ENCODE measurements at places on chromosomes 6 and 20.

DNA sequence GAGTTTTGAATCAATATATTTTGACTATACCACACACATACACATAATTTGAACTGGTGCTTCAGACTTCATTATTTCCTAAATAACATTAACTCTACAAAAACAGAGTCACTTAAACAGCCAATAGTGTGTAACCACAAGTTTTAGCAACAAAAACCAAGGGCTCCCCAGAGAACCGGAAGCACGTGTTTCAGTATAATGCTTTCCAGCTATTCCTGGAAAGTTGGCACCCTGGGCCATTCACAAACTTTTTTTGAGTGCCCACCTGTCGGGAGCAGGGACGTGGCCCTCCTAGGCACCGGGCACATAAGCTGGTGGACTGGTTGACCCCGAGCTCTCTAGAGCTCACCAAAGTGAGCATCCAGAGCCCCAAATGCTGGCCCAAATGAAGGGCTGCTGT lies 1.9 kb upstream of the SLC35D3 start:
- DNase-seq = no peak

- no peak for DNase-seq
Measured at GRCh38 chr6:52510213-52510562, 66.7 kb downstream of the TRAM2 start.

GRCh38 chr6:33161354-33162331 lies 30.6 kb downstream of the COL11A2 start:
- peak; percentile 51 for DNase-seq

GRCh38 chr6:105814745-105815536 lies 271.2 kb upstream of the PRDM1 start:
- DNase-seq = no peak

DNA sequence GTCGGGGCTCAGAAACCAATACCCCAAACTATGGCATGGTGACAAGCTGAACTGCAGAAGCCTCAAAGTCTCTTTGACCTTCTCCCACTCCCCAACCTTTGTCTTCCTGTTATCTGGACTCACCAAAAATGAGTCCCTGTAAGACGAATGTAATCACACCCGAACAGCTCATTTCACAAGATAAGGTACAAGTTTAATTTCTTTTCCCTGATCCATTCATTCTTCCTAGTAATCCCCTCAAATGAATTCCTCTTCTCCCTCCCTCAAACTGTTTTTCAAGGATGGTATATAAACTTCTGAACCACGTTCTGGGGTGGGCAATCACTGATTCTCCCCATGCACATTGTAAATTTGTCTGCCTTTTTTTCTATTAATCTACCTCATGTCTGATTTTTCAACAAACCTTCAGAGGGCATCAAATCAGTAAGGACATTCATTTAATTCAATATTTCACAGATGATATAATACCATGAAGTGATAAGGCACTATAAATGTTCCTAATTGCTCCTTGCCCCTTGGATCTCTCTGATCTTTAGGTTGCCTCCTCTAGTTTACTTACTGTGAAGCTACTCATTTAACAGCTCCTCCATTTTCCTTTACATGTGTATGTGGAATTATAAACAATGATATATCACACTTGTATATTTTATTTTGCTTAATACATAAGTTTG lies 77.2 kb downstream of the OR2B2 start:
- no peak for DNase-seq

DNA sequence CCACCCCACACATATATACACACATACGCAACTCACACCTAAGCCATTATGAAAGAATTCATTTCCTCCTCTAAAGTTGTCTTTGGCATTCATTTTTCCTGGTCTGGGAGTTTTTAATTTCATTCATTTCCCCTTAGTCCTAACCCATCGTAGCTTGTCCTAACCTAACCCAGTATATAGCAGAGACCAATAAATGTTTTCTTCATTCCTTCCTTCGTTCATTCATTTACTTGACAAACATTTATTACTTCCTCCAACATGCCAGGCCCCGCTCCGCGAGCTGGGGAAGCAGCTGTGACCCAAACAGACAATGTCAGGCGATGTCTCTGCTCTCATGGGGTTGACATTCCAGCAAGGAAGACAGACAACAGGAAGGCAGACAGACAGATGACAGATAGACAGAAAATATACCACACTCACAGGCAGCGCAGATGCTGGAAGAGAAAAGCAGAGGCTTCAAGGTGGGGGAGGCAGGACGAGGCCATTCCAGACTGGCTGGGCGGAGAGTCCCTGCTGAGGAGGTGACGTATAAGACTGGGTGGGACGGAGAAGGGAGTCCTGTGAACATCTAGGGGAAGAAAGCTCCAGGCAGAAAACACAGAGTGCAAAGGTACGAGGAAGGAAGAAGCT lies 33.7 kb upstream of the SIRPA start:
- DNase-seq = no peak

GRCh38 chr6:151448623-151449022 lies 3.3 kb downstream of the RMND1 start:
- DNase-seq = no peak

DNA sequence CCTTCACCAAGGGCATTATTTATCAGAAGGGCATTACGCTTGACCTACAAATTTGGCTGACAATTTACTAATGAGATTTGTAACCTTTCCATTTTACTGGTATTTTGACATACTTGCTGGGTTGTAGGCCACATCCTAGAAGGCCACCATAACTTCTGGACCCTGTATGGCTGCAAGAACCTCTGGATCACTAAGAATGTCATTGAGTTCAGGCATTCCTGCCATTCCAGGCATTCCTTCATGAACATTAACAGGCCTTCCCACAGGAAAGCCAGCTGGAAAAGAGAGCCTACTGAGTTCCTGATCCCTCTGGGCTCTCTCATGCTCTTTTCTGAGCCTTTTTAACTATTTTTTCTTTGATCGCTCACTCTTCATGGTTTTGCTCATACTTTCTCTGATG lies 28.4 kb upstream of the SLC35A1 start:
- no peak for DNase-seq

- no peak for DNase-seq
Measured at GRCh38 chr6:145245119-145245518, 490.2 kb downstream of the EPM2A start.

Data from Caki2 (cell line).